T-helper 9 cell (primary cell): ENCODE measurements at places on chromosomes 13 and 19.

- DNase-seq = no peak
Measured at GRCh38 chr13:24222756-24223155, 62.2 kb downstream of the SPATA13 start.

GRCh38 chr13:47484548-47484947 is 516.5 kb downstream of the SUCLA2 start:
- DNase-seq = no peak

GRCh38 chr13:98346904-98347636 is 170.0 kb upstream of the RNF113B start:
- DNase-seq = no peak

DNA sequence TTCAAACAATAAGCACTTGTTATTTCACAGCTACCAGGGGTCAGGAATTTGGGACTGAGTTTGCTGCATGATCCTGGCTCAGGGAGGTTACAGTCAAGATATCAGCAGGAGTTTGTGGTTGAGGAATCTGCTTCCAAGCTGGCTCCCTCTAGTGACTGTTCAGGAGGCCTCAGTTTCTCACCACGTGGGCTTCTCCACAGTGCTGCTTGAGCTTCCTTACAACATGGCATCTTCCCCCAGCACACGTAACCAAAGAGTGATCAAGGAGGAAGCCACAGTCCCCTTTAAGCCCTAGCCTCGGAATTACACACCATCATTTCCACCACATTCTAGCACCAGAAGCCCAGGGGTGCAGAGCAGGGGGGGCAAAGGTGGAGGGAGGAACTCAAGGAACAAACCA is 28.8 kb downstream of the CELF5 start:
- DNase-seq = no peak

GRCh38 chr19:50417111-50418081 is 1.3 kb upstream of the SPIB start:
- DNase-seq = no peak

DNA sequence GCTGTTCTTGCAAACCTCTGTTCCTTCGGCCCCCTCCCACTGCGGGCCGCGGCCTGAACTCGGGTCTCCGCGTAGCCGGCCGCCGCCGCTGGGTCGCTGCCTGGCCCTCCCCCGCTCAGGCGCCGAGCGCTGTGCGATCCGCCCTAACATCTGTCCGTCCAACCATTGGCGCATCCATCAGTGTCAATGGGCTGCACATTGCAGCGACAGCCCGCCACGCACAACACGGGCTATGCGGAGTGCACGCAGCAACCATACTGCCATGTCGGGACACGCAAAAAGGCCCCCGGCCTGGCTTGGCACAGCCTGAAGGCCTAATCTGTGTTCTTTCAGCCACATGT is 2.6 kb upstream of the TSHZ3 start:
- no peak for DNase-seq

DNA sequence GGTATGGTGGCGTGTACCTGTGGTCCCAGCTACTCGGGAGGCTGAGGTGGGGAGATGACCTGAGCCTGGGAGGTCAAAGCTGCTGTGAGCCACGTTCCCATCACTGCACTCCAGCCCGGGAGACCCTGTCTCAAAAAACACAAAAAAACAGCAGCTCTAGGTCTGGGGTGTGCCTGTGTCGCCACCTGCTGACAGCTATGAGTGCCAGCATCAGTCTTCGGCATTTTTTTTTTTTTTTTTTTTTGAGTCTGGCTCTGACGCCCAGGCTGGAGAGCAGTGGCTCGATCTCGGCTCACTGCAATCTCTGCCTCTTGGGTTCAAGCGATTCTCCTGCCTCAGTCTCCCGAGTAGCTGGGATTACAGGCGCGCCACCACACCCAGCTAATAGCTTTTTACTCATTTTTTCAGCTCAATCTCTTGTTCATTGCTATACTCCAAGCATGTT is 10.1 kb downstream of the AP2S1 start:
- peak; percentile 44 for DNase-seq

- no peak for DNase-seq
Measured at GRCh38 chr19:17020385-17020784, 6.2 kb downstream of the CPAMD8 start.

DNA sequence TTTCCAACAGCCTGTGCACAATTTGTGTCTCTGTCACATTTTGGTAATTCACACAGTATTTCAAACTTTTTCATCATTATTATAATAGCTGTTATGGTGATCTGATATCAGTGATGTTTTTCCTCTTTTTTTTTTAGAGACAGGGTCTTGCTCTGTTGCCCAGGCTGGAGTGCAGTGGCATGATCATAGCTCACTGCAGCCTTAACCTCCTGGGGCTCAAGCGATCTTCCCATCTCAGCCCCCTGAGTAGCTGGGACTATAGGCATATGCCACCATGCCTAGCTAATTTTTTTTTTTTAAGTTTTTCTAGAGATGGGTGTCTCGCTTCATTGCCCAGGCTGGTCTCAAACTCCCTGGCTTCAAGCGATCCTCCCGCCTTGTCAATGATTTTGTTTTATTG is 5.8 kb downstream of the MARK4 start:
- no peak for DNase-seq

DNA sequence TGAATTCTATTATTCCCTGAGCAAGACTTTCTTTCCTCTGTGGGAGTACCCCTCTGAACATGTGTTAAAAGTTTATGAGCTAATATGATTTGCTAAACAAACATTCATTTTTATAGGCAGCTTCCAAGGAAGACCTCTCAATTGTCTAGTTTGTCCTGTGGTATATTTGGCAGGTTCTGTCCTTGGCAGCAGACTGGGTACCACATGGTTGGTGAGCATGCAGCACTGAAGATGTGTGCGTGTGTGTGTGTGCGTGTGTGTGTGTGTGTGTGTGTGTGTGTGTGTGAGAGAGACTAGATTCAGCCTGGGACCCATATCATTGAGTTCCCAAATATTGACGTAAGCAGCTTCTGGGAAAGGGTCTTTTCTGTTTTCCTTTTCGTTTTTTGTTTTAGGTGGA is 24.0 kb downstream of the FGF9 start:
- no peak for DNase-seq

- DNase-seq = no peak
Measured at GRCh38 chr19:6020972-6021805, 43.2 kb upstream of the RANBP3 start.

DNA sequence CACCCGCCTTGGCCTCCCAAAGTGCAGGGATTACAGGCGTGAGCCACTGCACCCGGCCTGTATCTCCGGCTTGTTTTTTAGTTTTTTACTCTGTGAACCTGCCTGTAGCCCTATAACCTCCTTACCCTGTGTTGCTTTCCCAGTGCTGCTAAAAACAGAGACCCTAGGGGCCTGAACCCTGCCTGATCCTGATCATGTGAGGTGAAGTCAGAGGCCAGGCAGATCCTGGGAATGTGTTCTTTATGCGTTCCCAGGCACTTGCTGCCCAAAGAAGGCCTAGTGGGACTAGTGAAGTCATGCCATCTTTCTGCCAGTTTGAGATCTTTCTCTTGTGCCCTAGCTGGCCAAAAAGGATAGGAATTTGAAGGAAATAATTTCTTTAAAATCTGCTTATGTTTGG is 4.6 kb downstream of the UBA2 start:
- DNase-seq = no peak

DNA sequence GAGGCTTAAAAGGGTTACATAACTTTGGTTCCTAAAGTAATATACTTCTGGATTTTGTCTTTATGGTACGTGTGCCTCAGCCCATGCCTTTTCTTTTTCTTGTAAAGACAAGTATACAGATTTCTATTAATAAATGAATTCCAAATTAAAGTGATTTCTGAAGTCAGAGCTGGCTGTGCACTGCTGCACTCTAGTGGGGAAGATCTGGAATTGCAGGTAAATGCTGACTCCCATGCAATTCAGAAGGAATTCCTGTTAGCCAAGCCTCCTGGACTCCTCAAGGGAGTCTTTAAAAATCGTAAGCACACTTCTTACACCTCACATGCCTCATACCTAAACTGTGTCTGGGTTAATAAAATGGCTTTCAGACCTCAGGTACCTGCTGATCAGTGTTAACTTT is 118.4 kb upstream of the SLC7A1 start:
- no peak for DNase-seq

- DNase-seq = no peak
Measured at GRCh38 chr13:50921706-50922105, 12.1 kb downstream of the RNASEH2B start.
